Cortex of kidney (tissue), 1 donor: ENCODE measurements at places on chromosomes 6 and 20.

DNA sequence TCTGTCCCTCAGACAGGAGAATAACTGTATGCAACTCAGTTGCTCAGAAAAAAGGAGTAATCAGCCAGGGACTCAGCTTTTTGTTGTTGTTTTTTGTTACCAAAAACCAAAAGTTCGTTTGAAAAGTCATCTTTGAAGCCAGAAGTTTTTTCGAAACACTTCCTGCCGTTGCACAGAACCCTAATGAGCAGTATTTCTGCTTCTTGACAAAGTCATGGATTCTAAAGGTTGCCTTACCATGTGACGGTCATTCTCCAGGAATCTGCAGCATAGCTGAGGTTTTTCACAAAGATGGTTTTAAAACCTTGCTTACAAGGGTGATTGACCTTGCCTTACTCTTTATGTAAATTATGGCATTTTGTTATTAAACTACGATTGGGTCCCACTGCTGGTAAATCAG lies 1.9 kb downstream of the RAB32 start:
- no peak for DNase-seq

DNA sequence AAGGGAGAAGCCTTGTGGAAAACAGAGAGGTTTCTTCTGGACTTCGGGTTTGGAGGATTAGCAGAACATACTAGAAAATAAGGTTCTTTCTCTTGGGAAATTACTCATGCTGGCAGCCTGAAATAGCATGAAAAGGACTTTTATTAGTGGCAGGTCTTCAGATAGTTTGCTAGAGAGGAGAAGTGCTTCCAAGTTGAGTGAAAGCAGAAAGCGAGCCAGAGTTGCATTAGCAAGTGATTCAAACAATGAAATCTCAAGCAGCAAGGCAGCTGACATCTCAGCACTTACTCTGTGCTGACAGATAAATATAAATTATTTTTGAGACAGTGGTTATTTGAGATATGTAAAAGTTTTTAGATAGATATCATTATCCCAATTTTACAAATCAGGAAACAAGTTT lies 91.9 kb downstream of the PLCB4 start:
- no peak for DNase-seq

- no peak for DNase-seq
Observed at GRCh38 chr6:85185977-85186376, 263.9 kb upstream of the NT5E start.

GRCh38 chr6:168828800-168829199 lies 387.8 kb downstream of the SMOC2 start:
- no peak for DNase-seq

- DNase-seq: no peak
Observed at GRCh38 chr6:161220346-161220745, 53.5 kb downstream of the AGPAT4 start.

DNA sequence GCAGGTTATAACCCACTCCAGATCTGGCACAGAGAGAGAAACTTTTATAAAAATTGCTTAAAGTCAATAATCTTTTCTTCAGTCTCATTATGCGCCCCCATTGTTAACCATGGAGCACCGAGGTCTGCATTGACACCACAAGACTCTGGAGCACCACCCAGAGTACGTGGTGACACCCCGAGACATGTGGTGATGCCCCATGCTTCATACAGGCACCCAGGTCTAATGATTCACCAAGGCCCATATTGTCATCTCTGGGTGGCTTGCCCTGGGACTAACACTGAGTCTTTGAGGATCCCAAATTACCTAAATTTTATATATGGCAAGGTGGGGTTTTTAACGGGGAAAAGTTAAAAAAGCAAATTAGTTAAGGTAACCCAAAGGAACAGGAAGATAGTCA lies 31.1 kb downstream of the CD109 start:
- DNase-seq: no peak
